T-cell (primary cell): ENCODE measurements at places on chromosomes 4 and X.

GRCh38 chr4:185504098-185505047 is 30.9 kb downstream of the PDLIM3 start:
- no peak for DNase-seq

- no peak for DNase-seq
Observed at GRCh38 chr4:165331359-165331758, 3.9 kb downstream of the MSMO1 start.

- DNase-seq = no peak
Observed at GRCh38 chrX:8873956-8874355, 72.8 kb upstream of the FAM9A start.

DNA sequence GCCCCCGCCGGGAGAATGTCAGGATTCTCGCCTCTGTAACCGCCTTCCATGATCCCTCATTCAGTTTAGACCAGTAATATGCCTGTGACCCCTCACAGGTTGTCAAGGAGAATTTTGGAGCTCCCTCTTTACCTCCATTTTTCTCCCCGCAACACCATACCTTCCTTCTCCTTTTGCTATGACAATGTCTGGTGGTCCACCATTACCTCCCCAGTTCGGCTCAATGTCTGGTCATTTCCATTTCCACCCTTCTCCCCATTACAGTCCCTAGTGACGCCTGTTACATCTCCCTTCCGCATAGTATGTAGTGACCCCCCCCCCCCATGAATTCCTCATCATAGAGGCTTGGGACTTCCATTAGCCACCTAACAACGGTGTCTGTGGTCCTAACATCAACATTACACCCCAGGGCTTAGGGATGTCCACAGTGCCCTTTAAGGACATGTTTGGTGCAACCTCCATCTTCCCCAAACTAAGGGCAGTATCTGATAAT is 700 bp downstream of the ARAF start:
- DNase-seq = no peak

GRCh38 chr4:40856277-40856839 is 106.6 kb downstream of the NSUN7 start:
- DNase-seq = no peak

DNA sequence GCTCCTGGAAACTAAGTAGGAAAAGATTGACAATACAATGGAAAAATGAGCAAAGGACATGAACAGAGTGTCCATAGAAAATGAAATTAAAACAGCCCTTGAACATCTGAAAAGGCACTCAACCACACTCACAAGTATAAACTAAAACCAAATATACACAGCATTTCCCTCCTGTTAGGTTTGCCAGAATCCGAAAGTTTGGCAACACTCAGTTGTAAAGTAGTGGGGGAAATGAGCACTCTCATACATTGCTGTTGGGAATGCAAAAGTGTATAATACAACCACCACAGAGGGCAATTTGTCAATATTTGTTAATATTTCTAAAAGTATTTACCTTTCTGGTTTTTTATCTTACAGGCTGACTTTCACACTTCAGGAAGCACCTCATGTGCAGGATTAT is 84.2 kb upstream of the TMEM164 start:
- no peak for DNase-seq

GRCh38 chr4:929096-929765 is 2.9 kb downstream of the GAK start:
- no peak for DNase-seq

GRCh38 chr4:128315756-128316520 is 28.3 kb upstream of the PGRMC2 start:
- no peak for DNase-seq

DNA sequence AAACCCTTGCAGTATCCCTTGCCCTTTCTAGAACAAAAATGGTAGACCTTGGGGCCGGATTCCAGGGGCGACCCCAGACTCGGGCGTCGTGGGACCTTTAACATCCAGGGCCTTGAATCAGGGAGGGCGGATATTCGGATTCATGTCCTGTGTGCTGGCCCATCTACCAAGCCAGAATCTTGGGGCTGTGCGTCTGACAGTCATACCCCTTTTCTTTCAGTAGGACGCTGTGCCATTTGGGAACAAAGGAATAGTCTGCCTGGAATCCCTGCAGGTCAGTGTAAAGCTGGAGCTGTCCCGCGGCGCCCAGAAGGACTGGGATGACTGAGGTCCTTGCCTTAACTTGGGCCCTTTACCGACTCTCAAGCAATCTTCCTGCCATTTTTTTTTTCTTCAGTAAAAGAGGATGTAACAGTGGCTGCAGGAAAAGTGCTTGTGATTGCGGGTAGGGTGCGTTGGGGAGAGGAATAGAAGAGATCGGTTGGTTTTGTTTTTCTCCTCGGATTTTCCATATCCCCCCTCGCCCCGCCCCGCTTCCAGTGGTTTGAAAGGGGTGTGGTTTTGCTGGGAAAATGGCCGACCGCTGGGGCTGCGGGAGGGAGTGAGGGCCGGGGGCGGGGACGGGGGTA is 518 bp downstream of the ARMCX1 start:
- DNase-seq = no peak

DNA sequence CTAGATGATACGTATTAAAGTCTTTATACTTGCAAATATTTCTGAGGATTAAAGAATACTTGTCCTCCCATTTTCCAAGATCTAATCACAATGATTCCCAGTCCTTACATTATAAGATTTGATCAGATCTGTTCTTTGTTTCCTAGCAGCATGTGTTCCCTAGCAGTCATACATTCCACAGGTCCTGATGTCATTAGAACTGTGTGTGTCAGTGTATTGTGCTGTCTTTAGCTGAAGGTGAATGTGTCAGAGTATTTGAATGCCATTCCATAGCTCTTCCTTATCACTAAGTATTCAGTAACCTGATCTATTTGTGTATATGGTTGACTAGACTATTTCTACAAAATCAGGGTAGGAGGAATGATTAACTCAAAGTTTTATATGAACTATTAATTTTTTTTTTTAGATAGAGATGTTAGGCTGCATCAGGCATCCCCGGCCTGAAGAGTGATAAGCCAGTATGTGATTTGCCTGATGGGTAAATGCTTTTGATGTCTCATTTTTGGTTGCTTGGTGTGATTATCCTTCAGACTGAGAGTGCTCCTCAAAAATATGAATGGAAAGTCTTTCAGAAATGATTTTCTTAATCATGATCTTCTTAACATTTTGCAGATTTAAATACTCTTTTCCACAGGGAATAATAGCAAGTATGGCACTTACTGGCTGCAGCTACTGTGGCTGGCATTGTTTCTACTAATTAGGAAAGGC is 4.4 kb downstream of the ADGRL3 start:
- no peak for DNase-seq

DNA sequence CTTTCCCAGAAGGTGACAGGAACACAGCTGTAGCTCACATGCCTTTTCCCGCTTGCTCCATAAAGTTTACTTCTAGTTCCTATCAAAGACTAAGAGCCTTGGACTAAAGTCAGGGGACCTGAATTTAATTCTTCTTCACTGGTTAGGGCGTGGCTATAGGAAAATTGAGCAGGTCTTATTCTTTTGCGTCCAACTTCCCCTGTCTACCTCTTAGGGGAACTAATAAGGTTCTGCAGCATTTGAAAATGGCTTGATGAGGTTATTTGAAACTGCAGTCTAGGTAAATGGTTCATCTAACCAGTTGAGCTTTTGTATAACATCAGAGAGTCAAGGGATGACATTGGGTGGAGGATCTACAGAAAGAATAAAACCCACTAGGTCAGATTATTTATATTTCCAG is 2.6 kb downstream of the ARHGAP10 start:
- no peak for DNase-seq

DNA sequence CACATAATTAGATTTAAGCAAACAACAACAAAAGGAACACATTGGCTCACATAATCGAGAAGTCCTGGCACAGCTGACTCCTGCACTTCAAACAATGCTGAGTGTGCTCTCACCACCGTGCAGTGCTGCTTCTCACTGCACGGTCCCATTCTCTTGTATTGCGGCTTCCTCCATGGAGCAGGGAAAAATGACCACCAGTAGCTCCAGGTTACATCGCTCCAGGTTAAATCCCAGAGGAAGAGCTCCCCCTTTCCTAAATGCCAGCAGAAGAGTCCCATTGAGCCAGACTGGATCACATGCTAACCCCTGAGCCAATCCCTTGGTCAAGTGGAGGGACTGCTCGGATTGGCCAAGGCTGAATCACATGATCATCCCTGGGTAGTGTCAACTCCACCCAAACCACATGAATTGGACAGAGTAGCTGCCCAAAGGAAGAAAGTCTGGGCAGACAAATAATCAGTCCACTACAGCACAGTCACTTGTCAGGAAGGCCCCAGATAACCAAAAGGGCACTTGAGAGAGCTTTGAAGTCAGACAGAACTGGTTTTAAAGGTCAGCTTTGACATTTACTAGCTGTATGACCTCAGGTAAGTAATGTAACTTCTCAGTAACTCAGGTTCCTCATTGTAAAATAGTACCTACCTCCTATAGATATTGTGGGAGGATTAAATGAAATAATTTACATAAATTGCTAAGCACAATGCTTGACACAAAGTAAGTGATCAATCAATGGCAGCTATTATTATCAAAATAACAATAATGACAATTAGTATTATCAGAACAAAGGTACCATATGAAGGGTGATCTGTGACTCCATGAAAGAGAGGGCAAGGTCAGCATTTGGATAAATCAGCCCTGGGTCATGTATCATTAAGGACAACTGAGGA is 14.3 kb downstream of the TEC start:
- no peak for DNase-seq

- DNase-seq = no peak
Observed at GRCh38 chr4:170652571-170652970, 562.8 kb upstream of the AADAT start.

DNA sequence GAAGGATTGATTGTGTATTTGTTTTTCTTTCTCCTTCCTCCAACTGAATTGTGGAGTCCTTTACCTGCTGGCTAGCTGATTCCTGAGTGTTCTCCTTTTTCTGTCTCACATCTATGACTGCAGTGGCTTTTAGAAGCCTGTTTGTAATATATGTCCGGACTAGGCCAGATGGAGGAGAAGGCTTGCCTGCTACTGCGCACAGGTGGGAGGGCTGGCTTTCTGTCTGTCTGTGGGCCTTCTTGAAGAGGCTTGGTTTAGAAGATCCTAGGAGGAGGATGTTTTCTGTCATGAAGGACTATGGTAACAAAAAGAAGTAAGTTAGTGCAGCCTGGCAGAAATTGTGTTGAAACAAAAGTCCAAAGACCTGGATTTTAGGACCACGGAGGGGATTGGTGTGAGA is 8.5 kb downstream of the PPP1R3F start:
- no peak for DNase-seq

GRCh38 chr4:122746485-122746965 is 14.0 kb downstream of the BBS12 start:
- DNase-seq = no peak

DNA sequence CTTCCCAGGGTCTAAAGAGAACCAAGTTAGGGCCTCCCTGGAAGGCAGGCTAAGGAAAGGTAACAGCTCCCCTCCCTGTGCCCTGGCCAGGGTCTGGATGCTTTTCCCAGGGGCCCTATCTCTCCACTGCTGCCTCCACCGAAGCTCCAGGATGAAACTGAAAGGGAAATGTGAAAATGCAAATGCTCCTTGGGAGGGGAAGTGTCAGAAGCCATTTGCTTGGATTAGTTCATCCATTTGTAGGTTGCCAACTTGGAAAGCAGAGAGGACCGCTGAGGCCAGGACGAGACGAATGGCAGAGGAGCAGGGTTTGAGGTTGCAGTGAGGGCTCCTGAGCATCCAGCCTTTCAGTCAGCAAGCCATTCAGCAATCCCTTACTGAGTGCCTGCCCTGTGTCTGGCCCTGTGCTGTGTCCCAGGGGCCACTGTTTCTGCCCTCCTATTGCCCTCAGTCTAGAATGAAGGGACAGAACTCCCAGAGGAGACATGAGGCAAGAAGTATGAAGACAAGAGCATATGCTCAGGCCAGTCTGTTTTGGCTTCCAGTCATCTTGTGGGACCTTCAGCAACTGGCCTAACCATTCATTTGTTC is 45.9 kb upstream of the PGRMC1 start:
- no peak for DNase-seq

GRCh38 chr4:105145156-105145902 is 1.3 kb upstream of the TET2 start:
- no peak for DNase-seq

- DNase-seq = no peak
Observed at GRCh38 chr4:68372588-68372987, 22.7 kb upstream of the YTHDC1 start.

GRCh38 chrX:3532581-3533085 is 180.8 kb downstream of the PRKX start:
- no peak for DNase-seq

DNA sequence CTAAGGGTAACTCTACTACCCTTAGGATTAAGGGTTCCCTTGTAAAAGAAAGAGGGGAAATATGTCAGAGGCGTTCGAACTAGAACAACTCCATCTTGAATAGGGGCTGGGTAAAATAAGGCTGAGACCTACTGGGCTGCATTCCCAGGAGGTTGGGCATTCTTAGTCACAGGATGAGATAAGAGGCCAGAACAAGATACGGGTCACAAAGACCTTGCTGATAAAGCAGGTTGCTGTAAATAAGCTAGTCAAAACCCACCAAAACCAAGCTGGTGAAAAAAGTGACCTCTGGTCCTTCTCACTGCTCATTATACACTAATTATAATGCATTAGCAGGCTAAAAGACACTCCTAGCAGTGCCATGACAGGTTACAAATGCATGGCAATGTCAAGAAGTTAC is 922.0 kb downstream of the DMD start:
- no peak for DNase-seq

DNA sequence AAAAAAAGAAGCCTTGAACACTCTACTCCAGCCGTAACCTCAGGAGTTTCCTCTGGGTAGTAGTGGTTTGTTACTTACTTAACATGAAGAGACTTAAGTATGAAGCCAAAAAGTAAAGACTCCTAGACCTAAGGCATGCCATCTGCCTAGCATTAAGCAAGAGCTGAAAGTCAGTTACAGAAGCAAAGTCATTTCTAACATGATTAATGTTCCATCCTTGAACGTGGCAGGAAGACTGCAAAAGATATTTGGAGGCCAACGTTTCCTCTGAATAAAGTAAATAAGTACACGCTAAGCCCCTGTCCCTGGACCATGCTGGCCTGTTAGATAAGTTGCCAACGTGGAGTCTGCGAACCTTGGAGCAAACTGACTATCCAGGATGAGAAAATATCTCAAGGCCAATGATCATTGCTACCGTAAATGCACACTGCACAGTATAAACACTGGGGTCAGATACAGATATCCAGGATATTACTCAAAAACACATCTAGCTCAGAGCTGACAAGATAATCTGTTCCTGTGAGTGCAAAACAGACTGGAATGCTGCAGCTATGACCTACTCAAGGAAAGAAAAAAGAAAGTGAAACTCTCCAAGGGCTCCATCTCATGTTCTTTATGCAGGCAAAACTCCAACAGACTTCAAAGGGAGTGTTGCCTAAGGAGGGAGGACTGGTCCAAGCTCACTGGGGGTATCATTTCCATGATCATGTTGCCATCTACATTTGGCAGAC is 255.8 kb downstream of the COL25A1 start:
- no peak for DNase-seq

GRCh38 chrX:56788717-56789122 is 59.7 kb downstream of the NBDY start:
- DNase-seq = no peak

DNA sequence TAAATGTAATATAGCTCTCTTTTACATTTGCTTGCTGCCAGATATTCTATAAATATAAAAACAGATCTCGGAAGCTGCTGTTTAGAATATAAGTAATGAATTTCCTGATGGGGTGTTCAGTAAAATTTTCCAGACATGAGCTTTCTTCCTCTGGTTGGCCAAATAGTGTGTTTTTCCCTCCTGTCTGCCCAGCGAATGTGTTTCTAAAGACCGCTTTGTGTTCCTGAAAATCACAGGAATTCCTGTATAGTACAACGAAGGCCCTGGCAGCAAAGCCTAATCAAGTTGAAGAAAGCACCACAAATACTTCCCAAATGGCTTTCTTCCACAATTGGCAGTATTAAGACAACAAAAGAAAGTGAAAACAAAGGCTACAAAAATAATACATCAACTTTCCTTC is 494.1 kb downstream of the INPP4B start:
- DNase-seq = no peak
